ENCODE measurements at places on chromosomes 6 and 20.

DNA sequence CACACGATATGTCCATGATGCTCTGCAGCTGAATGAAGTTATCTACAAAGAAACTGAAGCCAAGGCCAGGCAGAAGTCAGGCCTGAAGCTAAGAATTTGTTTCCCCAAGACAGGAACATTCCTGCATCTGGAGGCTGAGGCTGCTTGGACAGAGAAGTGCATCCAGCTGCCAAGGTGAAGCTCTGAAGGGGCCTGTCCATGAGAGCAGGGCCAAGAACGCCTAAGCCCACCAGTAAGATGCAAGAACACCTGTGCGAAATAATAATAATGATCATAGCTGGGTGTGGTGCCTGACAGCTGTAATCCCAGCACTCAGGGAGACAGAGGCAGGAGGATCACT, 37.7 kb upstream of the B4GALT5 start:
- no peak for DNase-seq

DNA sequence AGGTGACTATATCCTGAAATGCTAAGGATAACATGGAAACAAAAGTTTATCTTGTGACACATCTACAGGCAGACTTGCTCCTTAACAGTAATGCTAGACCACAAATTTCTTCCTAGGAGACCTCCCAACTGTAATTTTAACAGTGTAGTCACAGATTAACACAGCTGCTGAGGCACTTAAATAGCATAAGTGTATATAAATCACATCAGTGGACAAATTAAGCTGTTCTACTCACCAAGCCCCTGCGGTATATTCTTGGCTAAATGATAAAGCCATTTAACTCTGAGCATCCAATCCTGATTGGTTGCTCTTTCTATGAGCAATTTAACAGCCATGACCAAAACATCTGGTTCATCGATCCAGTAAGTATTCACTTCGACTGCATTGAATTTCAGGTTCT, 73.3 kb upstream of the LYRM2 start:
- no peak for DNase-seq

- DNase-seq, result no peak
Observed at GRCh38 chr6:144595266-144595665, 310.1 kb downstream of the UTRN start.

GRCh38 chr6:6717953-6718352, 129.4 kb downstream of the LY86 start:
- no peak for DNase-seq

GRCh38 chr6:7219310-7219709, 93.7 kb downstream of the SSR1 start:
- no peak for DNase-seq

GRCh38 chr20:38201356-38201755, 36.3 kb upstream of the TGM2 start:
- no peak for DNase-seq

DNA sequence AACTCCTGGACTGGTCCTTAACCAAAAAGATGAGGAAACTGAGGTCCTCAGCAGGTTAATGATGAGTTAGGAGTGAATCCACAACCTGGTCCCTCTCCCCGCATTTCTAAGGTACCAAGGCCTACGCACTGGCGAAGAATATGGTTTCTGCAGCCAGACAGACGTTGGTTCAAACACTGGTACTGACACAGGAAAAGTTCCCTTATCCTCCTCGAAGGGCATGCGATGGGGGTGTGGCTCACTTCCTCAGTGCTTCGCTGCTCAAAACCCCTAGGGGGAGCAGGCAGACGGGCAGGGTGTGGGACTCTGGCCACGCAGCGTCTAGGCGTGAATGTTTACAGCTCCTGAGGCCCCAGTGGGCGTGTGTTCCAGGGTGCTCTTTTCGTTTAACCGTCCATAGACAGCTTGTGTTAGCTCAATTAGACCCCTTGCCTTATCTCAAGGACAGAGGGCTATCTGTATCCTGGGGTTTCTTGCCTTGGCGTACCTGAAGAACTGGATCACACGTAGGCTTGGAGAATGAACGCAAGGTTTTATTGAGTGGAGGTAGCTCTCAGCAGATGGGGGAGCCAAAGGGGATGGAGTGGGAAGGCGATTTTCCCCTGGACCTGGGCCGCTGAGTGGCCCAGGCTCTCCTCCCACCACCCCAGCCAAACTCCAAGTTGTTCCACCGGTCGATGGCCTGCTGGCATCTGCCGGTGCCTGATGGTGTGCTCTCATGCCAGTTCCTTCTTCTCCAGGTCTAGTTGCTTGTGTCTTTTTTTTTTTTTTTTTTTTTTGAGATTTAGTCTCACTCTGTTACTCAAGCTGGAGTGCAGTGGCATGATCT, 31.8 kb upstream of the PTPN1 start:
- no peak for DNase-seq

DNA sequence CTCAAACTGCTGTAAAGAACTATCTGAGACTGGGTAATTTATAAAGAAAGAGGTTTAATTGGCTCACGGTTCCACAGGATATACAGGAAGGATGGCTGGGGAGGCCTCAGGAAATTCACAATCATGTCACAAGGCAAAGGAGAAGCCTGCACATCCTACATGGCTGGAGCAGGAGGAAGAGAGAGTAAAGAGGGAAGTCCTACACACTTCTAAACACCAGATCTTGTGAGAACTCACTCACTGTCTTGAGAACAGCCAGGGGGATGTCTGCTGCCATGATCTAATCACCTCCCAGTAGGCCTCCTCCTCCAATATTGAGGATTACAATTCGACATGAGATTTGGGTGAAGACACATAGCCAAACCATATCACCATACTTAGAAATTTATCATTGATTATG, 1307.0 kb upstream of the GJE1 start:
- DNase-seq, result no peak

- no peak for DNase-seq
Observed at GRCh38 chr6:157518397-157519250, 137.6 kb downstream of the ZDHHC14 start.

DNA sequence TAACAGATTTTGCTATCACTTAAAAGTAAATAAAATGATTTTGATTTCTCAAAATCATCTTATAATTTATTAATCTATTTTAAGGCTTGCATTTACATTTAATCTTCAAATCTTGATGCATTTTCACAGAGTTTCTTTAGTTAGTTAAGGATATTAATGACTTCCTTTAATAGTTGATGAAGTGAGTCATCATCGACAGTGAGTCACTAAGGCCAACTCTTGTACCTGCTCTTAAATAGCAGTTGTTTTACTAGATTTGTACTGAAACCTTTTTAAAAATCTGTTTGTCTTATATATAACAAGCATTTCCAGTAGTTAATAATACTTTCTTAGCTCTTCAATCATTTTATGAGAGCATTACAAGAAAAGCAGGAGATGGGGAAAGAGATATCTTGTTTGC, 191.7 kb downstream of the ESR1 start:
- DNase-seq, result no peak

DNA sequence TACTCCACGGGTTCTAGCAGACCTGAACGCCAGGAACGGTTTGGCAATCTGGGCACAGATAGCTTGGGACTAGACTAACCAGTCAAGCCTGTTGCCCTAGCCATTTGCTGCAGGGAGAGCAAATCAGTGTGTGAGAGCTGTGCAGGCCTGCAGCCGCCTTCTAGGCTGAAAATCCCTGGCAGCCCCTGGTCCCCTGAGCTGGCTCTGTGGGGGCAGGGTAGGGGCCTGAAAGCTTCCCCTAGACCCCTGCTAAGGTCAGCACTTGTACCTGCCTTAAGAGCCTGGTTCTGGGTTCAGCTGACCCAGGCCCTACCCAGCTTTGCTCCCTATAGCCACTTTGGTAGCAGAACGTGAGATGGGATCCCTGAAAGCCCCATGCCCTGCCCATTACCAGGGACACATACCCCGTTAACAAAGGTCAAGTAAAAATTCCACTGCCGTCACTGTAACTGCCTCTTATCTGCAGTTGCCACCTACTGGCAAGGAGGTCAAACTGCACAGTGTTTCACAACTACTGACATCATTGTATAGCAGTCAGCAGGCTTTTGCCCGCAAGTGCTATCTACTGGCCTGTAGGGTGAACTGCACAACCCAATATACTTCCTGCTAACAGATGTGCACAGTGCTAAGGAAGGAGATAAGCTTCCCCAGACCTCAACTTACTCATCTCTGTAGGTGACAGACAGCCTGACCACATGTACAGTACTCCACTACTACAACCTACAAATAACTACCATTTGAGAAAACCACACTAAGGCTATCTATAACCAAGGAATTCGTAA, 95.1 kb upstream of the OLIG3 start:
- no peak for DNase-seq

- no peak for DNase-seq
Observed at GRCh38 chr20:3486850-3487249, 16.0 kb downstream of the ATRN start.

DNA sequence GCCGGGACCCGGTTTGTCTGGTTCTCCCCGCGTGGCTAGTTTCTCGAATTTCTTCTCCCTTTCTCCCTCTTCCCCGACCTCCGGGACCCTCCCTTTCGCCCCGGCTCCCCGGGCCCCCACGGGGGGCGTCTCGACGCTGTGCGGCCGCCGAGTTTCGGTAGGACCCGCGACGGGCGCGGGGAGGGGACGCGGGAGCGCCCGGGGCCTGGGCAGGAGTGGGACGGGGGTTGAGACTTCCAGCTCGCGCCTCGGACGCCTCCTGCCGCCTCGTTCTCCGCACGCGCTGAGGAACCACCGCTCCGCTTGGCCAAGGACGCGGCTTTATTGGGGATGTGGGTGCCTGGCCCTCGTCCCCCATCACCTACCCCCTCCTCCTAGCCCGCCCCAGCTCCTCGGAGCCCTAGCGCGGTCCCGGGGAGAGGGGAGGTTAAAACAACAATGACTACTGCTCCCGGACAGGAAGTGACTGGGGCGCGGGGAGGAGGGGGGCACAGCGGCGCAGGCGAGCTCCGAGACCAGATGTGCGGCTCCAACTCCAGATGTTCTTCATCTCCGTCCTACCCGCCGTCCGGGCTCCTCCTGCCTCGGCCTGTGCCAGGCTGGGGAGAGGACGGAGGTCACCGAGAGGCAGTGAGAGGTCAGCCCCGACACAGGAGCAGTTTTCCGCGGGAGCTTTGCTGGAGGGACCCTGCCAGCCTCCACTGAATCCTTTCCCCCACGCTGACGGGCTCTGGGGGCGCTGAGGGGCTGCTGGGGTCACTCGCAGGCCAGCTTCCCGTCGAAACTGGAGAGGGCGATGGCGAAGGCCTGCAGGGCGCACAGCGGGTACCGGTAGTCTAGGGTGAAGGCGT, 917 bp upstream of the TEAD3 start:
- no peak for DNase-seq

DNA sequence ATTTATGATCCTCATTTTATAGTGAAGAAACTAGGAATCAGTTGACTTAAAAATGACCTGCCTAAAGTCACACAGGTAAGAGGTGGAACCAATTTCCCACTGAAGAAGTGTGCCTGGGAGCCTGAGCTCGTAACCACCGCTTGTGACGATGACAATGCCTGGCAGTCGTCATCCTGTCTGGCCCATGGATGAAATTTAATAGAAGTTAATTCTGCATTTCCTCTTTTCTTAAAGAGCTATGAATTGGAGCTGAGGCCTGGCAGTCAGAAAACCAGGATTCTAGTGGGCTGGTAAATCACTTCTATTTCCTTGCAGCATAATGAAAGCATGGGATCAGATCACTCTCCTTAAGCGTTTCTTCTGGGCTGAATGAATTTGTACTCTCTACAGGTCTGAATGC, 200.0 kb upstream of the SGK1 start:
- no peak for DNase-seq

DNA sequence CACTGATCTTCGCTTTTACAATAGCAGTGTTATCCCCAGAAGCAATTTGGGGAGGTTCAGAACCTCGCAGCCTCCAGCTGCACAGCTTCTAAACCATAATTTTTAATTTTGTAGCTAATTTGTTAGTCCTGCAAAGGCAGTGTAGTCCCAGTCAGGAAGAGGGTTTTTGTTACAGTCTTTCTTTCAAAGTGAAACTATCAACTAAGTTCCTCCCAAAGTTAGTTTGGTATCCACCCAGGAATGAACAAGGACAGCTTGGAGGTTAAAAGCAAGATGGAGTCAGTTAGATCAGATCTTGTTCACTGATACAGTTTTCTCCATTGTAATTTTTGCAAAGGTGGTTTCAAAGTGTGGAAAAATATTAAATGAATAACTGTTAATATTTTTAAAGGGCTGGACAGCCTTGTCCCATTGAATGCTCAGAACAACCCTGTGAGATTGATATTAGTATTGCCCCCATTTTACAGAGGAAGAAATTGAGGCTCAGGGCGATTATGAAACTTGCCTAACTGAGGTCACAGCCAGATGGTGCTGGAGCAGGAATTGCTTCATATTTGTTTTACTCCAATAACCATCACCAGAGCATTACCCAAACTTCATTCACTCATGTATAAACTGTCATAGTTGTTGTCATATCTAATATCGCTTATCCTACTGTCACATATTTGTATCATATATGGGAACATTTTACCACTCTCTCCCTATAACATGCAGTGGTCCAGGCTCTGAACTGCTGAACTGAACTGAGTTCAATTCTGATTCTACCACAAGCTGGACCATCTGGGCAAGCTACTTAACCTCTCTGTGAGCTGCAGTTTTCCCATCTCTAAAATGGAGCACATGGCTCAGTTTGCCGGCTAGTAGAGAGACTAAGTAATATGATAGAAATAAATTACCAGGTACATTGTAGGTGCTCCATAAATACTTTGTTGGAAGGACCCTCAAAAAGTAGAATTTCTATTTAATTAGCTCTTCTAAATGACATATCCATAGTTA, 213.8 kb downstream of the BCAS1 start:
- no peak for DNase-seq

- DNase-seq, result no peak
Observed at GRCh38 chr6:54719633-54720032, 126.9 kb upstream of the FAM83B start.

GRCh38 chr6:109327491-109327890, 54.8 kb downstream of the CD164 start:
- no peak for DNase-seq

DNA sequence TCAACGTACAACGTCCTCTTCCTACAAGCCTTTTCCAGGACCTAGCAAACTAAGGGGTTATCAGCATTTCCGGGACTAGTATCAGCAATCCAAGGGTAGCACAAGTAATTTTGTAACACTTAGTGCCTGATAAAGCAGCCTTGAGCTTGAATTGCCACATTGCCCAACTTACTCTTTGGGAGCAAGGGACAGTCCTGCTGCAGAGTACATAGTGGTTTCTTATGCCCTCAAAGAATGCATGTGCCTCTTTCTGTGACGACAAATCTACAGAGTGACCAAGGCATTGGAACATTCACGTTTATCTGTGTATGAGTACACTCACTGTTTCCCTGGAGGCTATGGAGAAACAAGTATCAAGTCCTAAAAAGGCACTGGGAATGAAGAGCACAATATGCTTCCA, 3.2 kb upstream of the ID4 start:
- DNase-seq, result no peak

Data from cerebellar nuclear complex (tissue), 1 donor.